Activated T-helper 9 cell treated with anti-CD3 and anti-CD28 coated beads, Interleukin-2, amount 50 U/mL, for 16 hours (primary cell): ENCODE measurements at places on chromosomes 7 and 10.

- no peak for DNase-seq
Measured at GRCh38 chr7:129163875-129164544, 19.5 kb downstream of the TSPAN33 start.

DNA sequence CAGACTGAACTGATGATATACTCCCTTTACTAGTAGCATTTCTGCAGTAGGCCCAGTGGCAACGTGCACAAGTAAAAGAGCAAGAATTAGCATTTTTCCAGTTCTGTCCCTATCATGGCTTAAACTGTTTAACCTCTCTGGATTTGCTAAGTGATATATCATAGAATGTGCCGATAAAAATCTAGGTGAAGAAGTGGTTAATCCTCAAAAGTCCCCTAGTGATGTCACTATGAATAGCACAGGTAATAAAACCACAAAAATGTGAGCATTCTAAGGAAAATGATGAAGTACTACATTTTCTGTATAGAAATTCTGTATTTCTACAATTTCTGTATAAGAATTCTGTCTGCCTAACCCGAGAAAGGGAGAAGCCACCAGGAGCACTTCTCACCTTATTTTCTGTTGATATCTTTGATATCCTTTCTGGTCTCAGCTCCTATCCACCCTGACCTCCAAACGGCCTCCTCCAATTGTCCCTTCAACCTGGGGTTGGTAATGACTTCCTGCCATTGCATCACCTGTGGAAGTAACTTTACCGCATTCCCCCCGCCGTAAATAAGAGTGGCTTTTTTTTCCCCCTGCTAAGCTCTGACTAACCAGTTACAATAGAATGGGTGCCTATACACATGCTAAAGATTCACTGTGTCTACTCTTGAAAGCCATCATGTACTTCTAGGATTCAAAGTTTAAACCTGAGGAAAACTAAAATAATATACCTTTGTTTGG is 155.9 kb upstream of the ASAH2 start:
- no peak for DNase-seq

- DNase-seq = no peak
Measured at GRCh38 chr10:92692080-92692671, 2.4 kb downstream of the HHEX start.

DNA sequence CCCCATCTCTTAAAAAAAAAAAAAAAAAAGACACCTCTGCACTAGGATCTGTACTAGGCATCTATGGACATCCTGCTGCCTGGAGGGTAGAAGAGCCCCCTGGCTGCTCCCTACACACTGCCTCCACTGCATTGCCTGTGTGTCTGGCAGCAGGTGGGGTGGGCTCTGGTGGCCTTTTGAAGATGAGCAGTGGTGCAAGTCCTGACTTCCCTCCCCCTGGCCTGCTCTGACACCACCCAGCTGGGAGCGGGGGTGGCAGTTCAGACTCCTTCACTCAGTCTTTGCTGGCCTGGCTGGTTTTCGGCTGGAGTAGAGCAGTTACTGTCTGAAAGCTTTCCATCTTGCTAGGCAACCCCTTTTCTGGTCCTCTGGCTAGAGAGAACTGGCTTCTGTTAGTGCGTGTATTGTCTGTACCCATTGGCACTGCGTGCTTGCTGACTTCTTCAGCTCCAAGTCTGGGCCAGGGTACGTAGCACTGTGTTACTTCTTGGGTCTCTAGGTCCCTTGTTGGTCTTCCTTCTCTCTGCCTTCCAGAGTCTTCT is 17.6 kb downstream of the C10orf62 start:
- DNase-seq = no peak

GRCh38 chr7:44280636-44280992 is 44.8 kb downstream of the CAMK2B start:
- no peak for DNase-seq

DNA sequence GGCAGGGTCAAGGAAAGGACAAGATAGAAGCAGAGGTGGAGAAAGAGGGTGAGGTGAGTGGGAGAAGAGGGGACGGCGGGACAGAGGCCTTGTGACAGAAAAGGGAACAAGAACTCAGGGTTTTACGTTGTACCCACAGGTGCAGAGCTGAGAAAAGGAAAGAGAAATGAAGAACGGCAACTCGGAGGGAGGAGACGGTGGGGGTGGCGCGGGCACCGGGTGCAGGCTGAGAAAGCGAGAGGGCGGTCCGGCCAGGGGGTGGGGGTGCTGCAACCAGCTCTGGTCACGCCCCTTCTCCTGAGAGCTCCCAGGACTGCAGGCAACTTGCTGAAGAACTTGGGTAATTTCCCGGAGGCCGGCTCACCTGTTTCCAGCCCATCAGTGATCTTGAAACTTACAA is 65.3 kb downstream of the CARD11 start:
- DNase-seq = peak; percentile 76

GRCh38 chr7:130332259-130333053 is 12.2 kb upstream of the CPA5 start:
- no peak for DNase-seq

- DNase-seq = no peak
Measured at GRCh38 chr7:105036217-105037168, 22.5 kb downstream of the KMT2E start.

DNA sequence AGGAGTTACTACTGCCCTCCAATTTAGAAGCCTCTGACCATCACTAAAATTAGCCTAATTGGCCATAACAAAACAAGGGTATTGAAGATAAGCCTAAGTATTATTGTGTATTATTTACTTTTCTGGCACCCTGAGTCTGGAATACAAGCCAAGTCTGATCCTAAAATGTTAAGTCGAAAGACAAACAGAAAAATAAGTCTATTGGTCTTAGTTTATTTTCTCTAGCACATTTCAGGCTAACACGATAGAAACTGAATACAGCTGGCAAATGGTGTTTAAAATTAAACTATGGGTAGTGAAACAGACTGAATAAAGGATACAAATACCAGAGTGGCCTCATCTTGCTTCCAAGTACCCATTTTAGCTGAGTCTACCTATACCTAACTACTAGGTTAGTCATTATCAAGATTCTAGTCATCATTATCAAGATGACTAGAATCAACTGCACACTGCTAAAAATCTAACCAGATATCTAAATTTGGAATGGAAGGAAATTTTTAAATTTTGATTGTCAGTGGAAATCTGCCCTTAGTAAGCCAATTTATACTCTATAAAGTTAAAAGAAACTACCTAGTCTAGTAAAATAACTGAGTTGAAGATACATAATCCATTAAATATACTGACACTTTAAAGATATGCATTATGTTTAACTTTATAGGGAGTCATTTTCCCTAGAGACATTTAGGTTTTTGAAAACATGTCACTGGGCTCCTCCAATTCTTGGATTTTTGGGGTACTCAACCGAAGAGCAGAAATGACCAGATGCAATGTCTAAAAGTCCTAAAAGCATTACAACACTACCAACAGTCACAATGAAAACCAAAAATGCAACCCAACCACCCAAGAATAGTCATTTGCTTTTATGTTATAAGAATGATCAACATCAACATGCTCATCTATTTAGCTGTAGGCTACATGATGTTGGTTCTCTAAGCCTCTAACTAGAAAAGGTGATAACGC is 80.9 kb downstream of the NT5C2 start:
- DNase-seq = no peak

- DNase-seq = no peak
Measured at GRCh38 chr7:46649876-46650275, 728.8 kb upstream of the IGFBP3 start.

DNA sequence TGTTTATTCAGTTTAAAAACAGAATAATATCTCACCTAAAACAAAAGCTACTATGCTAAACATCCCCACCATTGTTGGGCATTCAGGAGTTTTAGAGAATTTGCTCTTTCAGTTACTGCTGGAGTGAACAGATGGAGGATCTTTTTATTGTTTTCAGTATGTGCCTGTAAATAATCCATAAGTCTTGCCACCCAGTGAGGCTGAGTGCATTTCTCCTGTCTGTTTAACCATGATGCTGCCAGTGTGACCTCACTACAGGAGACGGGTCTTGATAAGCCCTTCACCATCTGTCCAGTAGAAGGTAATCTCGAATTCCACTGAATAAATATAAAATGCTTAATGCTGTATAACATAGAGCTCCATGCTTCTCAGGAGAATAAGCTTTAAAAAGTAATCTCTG is 430.9 kb downstream of the POM121L12 start:
- DNase-seq = no peak

GRCh38 chr10:107717046-107717445 is 552.5 kb upstream of the SORCS1 start:
- DNase-seq = no peak

GRCh38 chr7:132687016-132687415 is 110.7 kb upstream of the PLXNA4 start:
- DNase-seq = no peak

DNA sequence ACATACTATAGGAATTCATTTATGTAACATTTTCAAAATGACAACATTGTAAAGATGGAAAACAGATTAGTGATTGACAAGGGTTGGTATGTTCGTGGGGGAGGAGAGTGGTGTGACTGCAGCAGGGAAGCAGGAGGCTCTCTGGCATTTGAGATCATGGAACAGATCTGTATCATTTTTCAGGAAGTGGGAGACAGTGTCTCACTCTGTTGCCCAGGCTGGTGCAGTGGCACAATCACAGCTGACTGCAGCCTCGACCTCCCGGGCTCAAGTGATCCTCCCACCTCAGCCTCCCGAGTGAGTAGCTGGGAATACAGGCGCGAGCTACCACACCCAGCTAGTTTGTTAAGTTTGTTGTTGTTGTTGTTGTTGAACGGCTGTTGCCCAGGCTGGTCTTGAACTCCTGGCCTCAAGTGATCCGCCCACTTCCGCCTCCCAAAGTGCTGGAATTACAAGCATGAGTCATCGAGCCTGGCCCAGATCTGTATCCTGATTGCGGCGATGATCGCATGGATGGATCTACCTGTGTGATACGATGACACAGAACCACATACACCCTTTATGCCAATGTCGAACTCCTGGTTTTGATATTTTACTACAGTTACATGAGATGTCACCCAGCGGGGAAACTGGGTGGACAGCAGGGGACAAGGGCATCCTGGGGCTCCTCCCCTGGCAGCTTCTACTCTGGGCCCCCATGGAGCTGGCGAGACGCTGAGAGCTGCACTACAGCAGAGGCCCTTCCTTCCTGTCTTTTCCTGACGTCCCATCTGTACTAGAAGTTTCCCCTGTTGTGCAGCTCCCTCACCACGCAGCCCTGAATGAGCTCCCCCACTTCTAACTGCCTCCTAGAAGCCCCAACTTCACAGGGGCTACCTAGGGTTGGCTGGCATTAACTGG is 12.3 kb upstream of the CYTH3 start:
- DNase-seq = no peak

- no peak for DNase-seq
Measured at GRCh38 chr10:43867667-43868565, 219.2 kb upstream of the ZNF32 start.

GRCh38 chr7:153432063-153432462 is 620.1 kb upstream of the DPP6 start:
- DNase-seq = no peak

DNA sequence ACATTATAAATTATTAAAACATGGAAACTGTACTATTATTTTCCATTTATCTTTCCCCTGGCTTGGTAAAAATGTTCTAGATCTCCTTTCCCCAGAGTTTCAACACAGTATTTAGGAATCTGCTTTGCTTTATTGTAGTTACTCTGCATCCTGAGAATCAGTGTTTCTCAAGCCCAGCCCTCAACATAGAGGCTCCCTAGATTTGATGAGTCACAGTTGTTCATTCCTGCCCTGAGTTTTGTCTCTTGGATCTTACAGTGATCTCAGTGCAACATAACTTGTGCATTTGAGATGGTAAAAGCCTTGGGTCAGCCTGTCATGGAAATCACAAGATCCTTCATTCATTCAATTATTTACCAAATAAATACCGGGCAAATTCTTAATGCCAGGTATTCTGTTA is 63.0 kb downstream of the VAX1 start:
- DNase-seq = no peak

GRCh38 chr7:101875283-101875846 is 57.9 kb downstream of the CUX1 start:
- DNase-seq = no peak

- no peak for DNase-seq
Measured at GRCh38 chr10:43585981-43586729, 11.7 kb upstream of the ZNF239 start.

GRCh38 chr7:29898301-29898700 is 91.3 kb downstream of the SCRN1 start:
- no peak for DNase-seq

GRCh38 chr7:30840141-30841024 is 69.2 kb downstream of the MINDY4 start:
- DNase-seq = no peak

DNA sequence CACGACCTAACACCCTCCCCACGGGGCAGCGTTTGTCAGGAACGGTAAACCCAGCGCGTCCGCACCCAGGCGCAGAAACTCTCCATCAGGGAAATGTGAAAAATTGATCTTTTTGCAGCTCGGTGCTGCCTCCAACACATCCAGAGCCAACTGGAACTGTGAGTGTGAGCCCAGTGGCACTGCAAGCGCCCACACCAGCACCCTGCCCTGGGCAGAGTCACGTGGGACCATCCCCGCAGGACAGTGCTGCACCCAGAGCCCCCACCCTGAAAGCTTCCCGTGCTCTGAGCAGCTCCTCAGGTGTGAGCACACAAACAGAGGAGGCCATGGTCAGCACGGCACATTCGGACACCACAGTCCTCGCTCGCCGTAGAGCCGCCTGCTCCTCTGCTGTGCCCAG is 330.9 kb downstream of the DNAJB6 start:
- DNase-seq = no peak

DNA sequence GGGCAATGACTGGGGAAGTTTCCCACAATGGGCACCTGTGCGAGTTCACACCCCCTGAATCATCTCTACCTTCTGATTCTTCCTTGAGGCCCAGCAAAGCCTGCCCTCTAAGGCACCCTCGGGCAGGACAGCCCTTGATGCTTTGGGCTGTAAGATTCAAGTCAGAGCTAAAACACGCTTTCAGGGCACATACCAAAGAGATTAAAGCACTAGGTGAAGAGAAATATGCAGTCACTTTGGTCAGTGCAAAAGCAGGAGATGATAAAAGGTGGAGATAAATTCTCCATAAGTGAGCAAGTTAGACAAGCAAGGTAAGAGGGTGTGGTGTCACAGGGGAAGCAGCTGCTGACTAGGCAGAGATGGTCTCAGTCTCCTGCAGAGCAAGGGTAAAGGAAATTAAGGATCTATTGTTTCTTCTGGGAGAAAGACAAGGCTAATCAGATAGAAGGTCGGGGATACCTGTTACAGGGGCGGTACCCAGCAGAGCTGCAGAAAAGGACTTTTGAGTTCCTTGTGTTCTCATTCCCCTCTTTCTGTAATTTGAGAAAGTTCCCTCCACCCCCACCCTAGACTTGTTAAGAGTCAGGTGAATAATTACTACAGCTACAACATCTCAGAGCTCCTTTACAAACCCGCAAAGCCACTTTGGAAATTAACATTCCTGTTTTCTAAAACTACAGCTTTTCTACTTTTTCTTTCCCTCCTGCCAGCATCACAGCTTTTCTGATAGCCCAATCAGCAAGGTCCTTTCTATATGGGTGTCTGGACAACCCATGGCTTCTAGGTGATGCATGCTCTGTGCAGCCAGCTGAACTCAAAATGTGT is 26.4 kb downstream of the PDLIM1 start:
- no peak for DNase-seq
